ENCODE measurements at places on chromosomes 6 and 20.

DNA sequence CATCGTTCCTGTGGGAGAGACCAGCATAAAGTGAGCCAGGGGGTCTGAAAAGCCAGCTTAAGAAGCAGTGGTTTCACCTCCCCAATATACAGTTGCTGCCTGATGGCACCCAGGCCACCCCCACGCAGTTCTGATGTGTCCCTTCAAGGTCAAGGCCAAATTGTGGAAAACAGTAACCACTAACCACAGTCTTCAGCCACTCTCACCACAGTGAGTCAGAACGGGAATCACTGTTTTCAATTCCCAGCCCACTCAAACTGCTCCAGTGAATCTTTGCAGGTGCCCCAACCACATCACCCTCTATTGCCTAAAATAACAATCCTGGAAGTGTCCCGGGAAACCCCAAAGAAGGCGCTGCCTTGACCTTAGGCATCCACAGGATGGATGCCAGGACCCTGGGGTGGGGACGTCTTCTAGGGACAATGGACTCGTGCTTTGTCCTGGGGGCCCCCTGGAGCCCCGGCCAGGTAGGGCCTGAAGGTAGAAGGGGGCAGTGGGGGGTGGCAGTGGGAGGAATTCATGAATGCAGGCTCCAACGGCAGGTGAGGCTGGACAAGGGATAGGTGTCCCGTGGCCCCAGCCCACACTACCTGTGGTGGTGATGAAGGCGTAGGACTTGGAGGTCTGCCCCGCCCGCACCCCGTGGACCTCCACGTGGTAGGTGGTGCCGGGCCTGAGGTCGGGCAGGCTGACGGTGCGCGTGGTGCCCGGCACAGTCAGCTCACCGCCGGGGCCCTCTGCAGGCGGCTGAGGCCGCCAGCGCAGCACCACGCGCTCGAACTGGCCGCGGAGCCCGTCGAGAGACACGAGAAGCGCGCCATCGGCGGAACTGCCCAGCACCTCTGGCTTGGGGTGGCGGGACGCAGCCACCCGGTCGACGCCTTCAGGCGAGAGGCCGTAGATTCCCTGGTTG lies 22.2 kb downstream of the TNXB start:
- no peak for DNase-seq

- no peak for DNase-seq
Measured at GRCh38 chr20:20018366-20018765, 1.2 kb downstream of the NAA20 start.

DNA sequence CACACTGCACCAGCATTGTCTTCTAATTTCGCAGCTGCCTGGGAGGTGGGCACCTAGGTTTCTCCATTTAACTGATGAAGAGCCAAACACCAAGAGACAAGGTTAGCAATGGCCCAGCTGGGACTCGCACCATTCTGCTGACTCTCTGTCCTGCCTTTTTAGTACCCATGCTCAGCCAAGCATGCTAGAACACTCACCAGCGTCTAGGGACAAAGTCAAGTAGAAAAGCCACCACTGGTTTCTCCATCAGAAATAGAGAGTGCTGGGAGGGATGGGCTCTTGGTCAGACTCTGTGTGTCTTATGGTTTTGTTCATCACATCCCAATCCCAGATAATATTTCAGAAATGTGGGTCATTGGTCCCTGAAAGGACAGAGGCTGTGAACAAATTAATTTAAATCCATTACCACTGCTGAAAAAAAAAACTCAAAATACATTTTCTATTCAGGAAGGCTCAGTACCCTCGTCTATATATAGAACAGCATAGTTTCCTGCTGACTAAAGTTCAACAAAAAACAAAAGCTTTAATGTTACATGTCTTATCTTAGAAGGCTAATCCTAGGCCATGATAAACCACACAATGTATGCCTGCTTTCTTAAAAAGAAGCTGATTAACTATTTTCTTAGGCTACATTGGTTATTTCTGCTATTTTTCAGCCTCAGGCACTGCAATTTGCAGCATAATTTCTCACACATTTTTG lies 111.0 kb downstream of the TBC1D7 start:
- no peak for DNase-seq

DNA sequence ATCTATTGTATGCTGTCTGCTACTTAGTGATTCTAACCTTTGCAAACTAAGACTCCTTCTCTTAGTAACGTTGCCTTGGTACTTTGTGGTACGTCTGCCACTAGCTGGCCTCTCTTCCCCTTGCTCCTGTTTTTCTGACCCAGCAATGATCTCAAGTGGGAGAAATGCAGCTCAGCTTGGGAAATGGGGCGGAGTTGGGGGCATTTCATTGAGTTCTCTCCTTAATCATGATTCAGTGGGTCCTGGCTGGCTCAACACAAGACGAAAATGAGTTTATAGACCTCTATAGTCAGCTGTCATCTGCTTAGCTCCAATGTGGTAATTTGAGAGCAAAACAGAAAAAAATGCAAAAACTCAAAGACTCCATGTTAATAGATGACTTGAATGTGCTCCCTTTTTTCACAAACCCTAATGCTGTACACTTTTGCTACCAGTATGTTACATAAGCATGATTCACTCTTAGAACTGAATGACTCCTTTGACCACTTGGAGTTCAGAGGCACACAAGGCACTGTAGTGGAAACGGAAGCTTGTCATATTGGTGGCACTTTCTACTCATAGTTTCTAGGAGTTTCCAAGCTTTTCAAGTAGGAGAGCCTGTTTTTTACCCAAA lies 55.3 kb upstream of the SOX4 start:
- no peak for DNase-seq

DNA sequence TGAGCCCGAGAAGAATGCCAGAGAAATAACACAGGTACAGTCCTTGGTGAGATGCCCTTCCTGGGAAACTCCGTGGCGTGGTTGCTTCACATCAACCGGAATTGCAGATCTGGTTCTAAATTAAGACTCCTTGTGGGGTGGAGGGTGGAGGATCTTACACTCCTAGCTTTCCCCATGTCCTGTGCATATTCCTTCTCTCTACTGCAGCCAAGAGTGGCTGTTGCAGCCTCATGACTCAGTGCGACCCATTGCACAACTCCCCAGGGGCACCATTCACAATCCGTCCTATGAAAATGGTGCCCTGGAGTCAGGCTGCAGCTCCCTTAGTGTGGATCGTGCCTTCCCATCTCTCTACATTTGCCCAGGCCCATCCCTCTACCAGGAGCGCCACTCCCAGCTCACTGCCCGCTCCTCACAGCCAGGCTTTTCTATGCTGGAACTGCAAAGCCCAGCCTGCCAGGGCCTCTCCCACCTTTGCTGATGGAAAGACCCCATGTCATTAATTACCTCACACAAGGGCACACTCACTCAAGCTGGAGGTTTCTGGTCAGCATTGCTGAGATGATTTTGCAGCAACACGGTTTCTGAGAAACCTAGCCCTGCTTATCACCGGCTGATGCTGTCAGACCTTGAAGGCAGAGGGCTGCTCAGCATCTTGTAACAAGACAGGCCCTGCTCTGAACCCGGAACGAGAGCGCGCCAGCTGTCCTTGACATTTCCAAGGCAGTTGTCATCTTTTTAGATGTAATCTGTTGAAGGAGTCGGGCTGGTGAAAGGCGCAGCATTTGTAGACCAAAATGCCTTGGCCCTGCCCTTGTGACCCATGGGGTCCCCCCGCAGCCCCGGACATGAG lies 39.7 kb downstream of the SIRPA start:
- DNase-seq: no peak

DNA sequence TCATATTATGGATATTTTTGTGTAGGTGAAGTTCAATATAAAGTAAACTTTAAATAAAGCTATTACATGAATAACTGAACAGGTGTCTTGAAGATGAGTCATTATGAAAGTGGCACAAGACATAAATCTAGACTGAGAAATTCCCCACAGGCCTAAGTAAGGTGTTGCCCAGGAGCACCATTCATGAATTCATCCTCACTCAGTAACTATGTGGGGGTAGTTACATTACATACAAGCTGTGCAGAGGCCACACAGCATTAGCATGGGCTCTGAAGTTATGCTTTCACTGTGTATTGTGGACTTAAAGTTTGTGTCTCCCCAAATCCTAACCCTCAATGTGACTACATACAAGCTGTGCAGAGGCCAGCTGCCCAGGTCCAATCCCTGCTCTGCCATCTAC lies 65.9 kb downstream of the BCAS1 start:
- DNase-seq: no peak

GRCh38 chr6:148274809-148275208 lies 67.8 kb upstream of the SASH1 start:
- no peak for DNase-seq

DNA sequence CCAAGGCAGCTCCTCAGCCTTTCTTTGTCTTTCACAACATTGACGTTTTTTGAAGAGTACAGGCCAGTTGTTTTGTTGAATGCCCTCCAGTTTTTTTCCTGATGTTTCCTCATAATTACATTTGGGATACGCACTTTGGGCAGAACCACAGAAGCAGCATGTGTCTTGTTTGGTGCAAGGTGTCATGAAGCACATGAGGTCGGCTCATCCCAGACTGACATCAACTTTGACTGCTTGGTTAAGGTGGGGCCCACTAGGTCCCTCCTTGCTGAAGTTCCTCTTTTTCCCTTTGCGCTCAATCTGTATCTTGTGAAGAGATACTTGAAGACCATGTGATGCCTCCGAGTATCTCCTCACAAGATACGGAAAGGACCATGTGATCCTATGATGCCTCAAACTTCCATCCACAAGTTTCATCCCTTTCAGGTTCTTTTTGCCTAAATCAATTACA lies 10.5 kb downstream of the SNAI1 start:
- DNase-seq: no peak

DNA sequence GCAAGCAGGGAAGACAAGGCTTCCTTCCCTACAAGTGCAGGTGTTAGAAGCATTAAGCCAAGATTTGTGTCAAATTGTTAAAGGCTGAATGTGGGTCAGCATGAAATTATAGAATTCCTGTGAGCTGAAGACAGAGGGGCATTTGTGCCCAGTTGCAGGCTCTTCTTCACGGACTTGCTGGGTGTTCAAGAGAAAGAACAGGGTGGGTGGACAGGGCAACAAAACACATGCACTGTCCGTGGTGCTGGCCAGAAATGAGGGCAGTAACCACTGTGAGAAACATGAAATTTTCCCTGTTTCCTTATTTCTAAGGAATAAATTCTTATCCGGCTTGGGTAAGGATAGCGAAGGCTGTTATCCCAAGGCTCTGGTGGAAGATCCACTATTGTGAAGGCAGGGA lies 579.5 kb upstream of the HTR1E start:
- DNase-seq: no peak

- DNase-seq: no peak
Measured at GRCh38 chr6:3175715-3176402, 18.5 kb upstream of the TUBB2A start.

DNA sequence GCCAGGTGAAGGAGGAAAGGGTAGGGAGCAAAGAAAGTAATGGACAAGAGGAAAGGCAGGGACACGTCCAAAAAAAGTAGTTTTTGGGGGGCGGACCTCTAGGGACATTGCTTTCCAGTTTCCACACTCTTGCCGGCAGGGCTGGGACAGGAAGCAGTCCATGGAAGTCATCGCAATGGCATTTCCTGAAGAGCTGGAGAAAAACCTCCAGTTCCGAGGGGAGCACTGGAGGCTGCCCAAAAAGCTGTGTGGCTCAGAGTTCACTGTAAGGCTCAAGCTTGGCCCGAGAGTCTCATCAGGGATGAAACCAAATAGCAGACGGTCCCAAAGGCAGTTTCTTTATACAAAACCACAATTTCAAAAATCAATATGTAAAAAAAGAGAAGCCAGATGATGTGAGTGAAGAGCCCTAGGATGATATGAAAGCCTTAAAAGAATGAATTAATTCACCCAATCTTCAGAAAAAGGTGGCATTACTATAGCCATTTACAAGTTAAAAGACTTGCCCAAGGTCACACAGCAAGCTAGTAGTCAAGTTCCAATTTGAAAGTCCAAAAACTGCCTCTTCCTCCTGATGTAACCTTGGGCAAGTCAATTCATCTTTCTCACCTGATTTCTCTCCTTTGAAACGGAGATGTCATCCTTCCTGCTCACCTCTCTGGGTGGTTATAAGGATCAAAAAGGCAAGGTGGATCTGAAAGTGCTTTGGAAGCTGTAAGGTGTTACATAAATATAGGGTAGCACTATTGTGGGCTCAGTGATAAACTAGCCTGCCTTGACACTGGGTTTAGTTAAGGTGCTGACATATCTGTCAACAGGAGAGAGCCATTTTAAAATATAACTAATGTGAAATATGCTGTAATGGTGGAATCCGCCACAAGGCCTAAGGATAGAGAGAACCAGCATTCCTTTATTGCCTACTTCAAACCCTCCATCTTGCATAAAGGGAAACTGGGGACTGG lies 9.1 kb downstream of the BCL2L1 start:
- DNase-seq: no peak

- no peak for DNase-seq
Measured at GRCh38 chr20:24859539-24859938, 89.5 kb upstream of the CST7 start.

GRCh38 chr6:109241199-109241598 lies 141.1 kb downstream of the CD164 start:
- DNase-seq: no peak

DNA sequence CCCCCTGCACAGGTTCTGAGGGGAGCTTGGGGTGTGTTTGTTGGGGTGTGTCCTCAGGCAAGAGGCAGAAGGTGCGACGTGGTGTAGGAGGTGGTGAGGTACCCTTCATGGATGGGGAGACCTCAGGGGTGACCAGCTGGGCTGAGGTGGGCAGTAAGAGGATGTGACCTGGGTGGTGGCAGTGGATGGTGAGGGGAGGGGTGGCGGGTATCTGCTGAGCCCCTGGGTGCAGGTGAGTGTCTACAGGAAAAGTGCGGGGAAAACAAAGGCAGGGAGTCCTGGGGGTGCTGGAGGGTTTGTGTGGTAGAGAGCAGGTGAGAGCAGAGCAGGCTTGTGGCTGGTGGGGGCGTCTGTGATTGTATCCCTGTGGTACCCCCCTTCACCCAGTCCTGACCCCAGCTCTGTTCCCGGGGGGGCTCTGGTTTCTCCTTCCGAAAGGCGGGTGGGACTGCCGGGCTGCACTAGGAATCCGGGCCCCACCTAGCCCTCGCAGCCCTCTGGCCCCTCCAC lies 631 bp downstream of the RAET1L start:
- DNase-seq: no peak

- no peak for DNase-seq
Measured at GRCh38 chr6:101655109-101655508, 261.6 kb downstream of the GRIK2 start.

DNA sequence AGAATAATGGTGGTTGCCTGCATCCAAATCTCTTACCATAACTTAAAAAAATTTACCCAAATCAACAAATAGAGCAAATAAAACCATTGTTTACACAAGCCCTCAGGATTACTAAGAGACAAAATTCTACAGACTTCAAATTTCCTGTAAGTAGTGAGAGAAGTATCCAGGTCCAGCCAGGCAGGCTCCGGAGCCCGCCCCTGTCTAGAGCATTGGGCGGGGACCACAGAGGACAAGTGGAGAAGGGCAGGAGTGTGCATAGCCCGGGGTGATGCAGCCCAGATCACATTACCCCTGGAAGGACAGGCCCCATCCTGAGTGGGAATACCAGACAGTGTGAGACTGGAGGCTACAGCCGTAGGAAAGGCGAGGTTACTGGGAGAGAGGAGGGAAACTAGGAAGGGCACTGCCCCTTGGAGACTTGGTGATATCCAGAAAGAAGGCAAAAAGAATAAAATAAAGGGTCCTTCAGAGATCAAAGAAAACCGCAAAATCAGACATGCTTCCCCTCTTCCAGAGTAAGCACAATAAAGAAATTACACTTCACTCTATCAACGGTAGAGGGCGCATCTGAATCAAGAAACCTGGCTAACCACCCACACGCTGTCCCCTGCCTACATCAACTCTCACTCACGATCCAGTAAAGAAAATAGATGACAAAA lies 26.6 kb downstream of the RIN2 start:
- DNase-seq: peak; percentile 55

GRCh38 chr6:5745081-5745480 lies 261.6 kb downstream of the NRN1 start:
- no peak for DNase-seq

Measured in NCI-H1930 (cell line).